ENCODE measurements at places on chromosomes 11 and 22.

DNA sequence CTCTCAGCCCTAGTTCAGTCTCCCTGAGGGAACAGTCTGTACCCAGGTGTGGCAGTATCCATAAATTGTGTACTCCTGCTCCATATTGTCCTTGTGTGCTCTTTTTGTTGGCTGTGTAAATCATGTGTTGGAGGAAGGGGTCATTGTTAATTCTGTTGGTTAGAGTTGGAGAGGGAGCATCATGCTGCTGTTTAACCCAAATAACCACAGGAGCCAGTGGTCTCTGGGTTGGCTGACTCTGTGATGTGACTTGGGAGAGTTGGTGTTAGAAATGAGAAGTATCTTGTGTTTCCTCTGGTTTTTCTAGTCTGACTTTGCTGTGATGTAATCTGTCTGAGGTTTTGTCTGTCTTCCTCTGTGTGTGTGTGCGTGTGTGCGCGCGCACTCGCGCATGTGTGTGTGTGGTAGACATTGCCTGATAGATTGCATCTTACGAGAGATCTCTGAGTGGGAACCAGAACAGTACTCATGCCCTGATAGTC is 30.5 kb downstream of the CTNND1 start:
- DNase-seq: peak; percentile 62

DNA sequence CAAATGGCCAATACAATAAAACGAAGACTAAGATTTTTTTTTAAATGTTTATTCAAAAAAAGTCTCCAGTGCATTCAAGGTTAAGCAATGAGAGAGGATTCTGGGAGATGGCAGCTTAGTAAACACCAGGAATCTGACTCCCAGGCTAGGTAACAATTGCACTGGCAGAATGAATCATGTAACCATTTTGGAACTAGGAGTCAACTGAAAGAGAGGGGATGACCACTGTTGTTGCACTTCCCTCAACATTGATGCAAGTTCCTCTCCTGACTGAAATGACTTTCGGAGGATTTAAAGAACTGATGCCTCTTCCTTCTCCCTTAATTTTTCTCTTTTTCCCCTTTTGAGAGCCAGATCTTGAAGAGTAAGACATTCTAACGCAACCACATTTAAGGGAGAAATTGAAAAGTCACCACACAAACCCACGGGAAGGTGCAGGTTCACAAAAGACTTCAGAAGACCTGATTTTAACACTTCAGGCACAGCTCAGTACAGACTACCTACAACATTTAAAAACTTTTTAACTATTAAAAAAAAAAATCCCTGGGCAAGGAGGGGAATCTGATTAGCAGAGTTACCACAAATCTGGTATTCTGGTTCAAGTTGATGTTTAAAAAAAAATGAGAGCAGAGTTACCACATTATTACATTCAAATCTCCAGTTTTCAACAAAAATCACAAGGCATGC is 56.8 kb downstream of the FCHSD2 start:
- DNase-seq: no peak

- DNase-seq: no peak
Measured at GRCh38 chr22:39360674-39361413, 11.1 kb downstream of the SYNGR1 start.

DNA sequence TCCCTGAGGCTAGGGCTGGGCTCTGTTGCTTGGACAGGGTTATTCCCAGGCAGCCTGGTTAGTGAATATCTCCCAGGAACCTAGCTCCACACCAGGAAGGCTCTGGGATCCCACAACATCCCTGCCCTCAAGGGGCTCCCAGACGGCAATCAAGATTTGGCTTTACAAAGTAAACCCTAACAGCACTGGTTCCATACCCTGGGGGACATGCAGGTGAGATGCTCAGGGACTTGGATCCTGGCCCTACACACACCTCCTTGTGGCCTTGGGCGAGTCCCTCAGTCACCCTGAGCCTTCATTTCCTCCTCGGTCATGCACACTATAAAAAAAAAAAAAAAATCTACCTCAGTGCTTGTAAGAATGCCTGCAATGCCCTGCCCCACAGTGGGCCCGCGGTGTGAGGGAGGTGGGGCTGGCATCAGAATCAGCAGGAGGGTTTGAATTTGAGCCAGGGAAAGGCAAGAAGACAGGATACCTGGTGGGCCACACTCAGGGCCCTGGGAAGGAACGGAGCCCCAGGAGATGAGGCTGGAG is 86.3 kb downstream of the MORC2 start:
- no peak for DNase-seq

DNA sequence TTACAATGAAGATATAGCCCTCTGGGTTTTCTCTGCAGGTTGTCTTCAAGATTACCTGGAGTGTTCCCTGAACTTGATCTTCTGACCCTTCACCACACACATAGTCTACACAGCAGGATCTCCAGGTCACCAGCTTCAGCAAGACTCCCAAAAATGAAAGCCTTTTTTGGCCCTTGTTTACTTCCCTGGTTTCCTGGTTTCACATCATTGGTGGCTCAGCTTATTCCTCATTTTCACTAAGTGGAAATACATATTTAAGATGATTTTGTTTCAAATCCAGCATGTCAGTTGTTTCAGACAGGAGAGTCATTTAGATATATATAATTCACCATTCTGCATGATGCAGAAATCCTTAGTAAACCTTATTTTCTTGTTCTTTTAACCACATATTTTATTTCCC is 41.6 kb upstream of the MPEG1 start:
- DNase-seq: no peak

- DNase-seq: no peak
Measured at GRCh38 chr11:128968916-128969315, 26.2 kb upstream of the TP53AIP1 start.

DNA sequence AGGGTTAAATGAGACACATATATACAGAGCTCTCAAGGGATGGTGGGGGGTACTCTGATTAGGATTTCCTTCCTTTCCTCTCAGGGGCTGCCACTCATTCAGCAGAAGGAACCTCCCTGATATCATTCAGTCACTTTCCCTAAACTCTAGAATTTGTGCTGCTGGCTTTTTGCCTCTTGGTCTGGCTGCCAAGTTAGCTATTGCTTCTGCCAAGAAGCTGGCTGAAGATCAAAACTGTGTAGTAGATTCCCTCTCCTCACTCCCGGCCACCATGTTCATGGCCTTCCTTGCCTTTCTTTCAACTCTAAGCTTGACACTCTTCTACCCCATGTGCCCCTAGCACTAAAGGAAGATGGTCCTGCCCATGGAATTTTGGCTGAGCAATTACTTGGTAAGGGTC is 18.7 kb downstream of the SLC6A5 start:
- no peak for DNase-seq

- DNase-seq: no peak
Measured at GRCh38 chr11:122202161-122202950, 86.3 kb upstream of the BLID start.

GRCh38 chr11:125950696-125951651 is 5.1 kb downstream of the VSIG10L2 start:
- no peak for DNase-seq

- no peak for DNase-seq
Measured at GRCh38 chr11:121347813-121348212, 55.2 kb downstream of the SC5D start.

- no peak for DNase-seq
Measured at GRCh38 chr22:37998543-37998942, 14.2 kb upstream of the SOX10 start.

DNA sequence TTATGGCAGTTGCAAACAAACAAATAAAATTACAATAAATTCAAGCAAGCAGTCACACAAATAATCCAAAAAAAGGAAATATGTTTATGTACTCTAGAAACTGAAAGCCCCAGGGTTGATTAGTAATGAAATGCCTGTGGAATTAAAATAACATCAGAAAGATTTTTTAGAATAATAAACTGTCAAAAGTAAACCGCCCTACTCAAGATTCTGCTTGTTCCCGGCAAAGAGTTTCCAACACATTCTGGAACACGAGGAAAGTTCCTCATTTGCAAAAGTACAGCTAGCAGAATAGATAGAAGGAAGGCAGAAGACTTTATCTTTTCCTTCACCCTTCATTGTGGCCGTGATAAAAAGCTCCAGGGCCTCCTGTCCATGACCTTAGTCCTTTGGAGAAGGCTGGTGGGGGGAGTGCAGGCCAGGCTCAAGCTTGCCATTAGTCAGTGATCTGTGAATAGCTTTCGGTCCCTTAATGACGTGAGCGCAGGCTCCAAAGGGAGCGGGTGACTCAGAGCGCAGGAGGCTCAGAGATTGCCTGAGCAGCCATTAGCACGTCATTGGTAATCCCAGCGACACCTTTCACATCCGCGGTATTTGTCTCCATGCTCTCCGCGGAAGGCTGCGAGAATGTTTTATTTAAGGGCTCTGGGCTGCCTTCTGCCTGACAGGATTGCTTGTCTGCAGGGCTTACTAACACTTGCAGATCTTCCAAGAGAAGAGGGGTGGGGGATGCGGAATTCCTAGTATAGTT is 458.3 kb downstream of the METTL15 start:
- peak; percentile 3 for DNase-seq

DNA sequence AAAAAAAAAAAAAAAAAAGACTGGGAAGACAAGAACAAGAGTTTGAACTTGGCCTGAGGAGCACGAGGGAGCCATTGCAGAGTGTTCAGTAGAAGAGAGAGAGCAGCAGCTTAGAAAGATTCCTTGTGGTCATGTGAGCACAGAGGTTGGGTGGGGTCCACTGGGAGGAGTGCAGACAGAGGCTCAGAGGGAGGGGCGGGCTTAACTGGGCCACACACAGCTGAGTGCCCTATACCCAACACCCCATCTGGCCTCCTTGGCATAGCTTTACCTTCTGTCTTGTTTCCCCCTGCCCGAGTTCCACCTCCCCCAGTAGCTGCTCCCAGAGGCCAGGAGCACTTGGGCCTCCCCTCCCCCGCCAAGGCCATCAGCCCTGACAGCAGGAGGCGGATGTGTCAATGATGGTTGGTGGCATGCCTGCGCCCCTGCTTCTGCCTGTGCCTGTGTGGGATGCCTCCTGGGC is 12.1 kb downstream of the C11orf86 start:
- no peak for DNase-seq

Data from esophagus squamous epithelium (tissue), 5 donors.